ENCODE measurements at places on chromosomes 1 and 21.

- no peak for DNase-seq
These were observed 20.8 kb upstream of the NID1 start for GRCh38 chr1:236085545-236086159.

- no peak for DNase-seq
These were observed 5.8 kb upstream of the TGFB2 start for GRCh38 chr1:218339267-218339831.

GRCh38 chr1:198966519-198966918, 327.7 kb downstream of the PTPRC start:
- no peak for DNase-seq

DNA sequence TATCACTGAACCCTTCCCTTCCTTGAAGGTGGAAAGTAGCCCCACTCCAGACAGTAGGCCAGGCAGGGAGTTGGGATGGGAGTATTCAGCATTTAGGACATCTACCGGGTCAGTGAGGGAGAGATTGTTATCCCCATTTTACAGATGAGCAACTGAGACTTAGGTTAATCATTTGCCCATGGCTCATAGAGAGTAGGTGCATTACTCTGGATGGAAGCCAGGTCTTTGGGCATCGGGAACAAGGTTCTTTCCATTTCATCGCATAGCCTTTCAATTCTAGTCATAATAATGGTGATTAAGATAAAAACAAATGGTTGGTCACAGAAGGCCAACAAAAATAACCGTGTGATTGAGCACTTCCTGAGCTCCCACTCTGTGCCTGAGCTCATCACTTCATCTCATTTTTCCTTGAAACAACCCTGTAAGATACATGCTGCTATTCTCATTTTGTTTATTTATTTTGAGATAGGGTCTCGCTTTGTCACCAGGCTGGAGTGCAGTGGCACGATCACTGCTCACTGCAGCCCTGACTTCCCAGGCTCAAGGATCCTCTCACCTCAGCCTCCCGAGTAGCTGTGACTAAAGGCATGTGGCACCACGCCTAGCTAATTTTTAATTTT, 64.8 kb downstream of the NAV1 start:
- DNase-seq = no peak

DNA sequence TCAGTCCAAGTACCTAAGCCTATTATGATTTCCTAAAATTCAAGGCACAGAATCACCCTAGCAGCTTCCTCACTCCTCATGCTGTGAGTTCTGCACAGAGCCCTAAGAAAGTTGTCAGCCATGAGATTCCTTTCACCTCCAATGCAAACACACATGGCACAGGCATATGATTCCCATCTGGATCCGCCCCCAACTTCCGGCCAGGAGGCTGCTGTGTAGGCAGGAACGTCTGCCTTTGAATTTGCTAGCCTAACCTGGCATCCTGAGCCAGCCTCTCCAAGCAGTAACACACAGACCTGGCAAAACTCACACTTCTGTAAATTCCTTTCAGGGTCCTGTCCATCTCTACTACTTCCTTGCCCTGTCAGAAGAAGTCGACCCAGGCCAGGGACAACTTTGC, 521.1 kb upstream of the BEND5 start:
- no peak for DNase-seq

- DNase-seq = no peak
These were observed 108.6 kb downstream of the NTMT2 start for GRCh38 chr1:170254371-170254770.

DNA sequence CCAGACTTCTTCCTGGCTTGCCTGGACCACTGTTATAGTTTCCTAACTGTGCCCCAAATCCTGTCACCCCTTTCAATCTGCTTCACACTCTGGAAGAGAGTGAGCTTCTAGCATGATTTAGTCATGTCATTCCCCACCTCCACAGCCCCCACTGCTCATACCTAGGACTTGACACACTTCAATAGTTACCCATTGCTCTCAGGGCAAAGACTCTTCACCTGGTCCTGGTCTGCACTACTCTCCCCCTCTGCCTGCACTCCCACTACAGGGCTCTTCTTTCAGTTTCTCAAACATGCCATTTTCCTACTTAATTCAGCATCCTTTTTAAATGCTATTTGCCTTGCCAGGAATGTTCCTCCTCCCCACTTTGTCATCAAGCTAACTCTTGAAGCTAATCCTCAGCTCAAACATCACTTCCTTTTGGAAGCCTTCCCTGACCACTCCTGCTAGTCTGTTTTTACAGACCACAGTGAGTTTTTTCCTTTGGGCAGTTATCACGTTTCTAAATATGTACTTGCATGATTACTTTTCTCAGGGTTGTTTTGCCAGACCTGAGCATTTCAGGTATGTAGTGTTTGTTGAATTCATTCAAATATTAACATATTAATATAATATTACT, 24.7 kb downstream of the CYP2J2 start:
- no peak for DNase-seq

DNA sequence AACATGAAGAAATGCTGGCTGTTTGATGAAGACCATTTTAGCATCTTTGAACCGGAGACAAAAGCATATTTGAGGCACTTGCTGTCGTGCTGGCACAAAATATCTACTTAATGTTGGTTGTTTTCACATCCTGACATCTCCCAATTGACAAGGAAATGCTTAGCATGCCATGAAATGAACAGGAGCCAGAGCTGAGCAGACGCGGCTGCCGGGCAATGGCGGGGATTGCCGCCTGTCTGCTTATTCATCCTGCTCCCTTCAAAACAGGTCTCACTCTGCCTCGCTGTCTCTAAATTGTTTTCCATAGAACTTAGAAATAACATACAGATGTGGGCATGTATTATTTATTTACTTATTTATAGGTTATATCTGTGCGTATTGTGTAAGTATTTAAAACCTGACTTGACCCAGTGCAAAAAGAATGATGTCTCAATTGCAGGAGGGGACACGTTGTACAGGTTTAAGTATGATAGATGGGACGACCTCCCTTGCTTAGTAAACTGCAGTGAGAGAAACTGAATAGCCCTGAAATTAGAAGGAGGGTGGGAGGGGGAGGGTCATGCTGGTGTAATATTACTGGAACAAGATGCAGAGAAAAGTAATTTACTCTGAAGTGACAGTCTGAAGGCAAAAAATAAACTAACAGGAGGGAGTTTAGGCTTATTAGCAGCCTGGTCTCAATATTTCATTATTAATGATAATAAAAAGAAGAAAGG, 590.4 kb upstream of the PLXNA2 start:
- no peak for DNase-seq

DNA sequence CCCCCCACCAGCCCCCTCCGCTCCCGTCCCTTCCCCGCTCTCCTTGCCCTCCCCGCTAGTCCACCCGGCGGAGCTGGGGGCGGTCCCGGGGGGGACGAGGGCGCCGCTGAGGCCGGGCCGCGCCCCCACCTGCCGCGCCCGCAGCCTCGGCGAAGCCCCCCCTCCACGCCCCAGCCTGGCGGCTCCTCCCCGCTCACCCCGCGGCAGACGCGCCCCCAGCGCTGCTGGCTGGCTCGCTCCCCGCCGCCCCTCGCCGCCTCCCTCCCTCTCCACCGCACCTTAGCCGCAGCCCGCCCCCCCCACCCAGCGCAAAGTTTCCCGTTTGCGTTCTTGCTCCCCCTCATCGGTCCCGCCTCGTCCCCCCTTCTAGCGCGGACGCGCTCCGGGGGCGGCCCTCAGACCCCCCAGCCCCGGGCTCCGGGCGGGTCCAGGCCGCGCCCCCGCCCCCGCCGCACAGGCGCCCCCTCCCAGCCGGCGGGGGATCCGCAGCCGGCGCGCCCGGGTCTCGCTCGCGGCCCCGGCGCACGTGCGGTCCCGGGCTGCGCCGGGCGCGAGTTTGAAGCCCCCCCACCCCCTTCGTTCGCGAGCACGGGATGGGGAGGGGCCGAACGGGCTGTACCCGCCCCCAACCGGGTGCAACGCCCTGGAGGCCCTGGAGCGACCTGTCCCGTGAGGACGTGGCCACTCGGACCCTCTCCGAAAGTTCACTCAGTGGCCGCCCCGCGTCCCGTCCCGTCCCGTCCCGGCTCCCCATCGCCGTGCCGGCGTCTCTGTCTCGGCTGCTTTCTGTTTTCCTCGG, 623 bp downstream of the PTPRF start:
- peak; percentile 80 for DNase-seq

DNA sequence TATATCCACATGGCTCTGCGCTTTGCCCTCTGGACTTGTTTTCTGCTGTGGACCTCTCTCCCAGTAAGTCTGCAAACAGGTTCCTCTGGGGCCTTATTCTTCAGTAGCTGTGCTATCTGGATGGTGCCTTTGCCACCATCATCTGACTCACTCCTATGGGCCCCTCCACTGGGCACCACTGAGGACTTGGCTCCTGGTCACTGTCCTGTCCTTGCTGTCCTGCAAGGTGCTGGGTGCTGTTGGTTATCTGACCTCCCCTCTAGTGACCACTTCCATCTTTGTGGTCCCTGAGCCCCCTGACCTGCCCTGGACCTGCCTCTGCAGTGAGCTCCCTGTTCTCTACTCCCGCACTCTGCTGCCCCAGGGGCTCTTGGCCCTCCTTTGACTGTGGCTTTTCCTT, 6.7 kb downstream of the CNIH3 start:
- DNase-seq = no peak

GRCh38 chr1:118841521-118841920, 146.6 kb downstream of the TBX15 start:
- DNase-seq = no peak

DNA sequence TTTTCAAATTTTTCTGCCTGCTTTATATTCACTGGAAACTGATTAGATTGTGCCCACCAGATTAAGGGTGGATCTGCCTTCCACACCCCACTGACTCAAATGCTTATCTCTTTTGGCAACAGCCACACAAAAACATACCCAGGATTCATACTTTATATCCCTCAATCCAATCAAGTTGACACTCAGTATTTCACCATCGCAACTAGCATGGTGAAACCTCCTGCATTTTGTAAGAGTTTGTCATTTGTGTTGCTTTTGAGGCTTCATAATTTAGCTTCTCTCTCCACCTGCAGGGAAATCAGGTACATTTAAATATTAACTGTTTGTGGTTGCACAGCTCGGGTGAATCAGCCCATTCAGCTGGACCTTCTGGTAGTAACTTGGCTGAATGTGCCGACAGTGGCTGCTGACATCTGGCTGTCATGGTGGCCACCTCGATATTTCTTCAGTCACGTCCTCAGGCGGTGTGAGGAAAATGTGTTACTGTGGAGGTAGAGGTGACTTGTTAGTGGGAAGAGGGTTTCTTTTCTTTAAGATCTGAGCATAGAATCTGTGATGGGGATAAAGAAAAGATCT, 224.0 kb downstream of the PTBP2 start:
- no peak for DNase-seq

- DNase-seq = no peak
These were observed 13.0 kb upstream of the COL18A1 start for GRCh38 chr21:45391743-45392572.

- peak; percentile 49 for DNase-seq
These were observed 36.2 kb upstream of the ZNF362 start for GRCh38 chr1:33219886-33220661.

GRCh38 chr1:168360151-168361021, 79.7 kb downstream of the TBX19 start:
- DNase-seq = no peak

DNA sequence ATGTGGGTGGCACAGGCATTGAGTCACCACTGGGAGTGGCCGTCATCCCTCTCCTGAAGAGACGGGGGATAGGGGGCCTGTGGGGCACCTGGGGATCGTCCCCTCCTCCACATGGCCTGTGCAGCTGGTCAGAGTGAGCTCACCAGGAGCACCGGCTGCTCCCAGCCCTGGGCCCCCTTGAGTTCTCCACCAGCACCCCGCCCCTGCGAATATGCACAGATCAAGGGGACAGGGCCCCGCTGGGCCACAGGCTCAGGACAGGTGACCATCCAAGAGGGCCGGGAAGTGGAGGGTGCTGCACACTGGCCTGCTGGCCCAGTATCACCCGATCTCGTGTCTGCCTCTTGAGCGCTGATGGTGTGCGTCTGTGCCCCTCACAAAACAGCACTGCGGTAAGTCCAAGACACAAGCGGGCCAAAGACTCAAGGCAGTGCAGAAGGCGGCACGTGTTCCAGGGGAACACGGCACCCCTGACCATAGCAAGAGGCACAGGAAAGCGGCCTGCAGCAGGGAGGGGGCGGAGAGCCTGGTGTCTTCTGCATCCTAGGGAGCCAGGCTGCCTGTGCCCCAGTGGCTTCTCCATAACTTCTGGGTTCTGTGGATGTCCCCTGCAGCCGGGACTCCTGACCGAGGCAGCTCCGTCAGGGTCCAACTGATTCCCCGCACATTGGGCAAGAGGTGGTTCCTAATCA, 18.1 kb upstream of the TSPEAR start:
- no peak for DNase-seq

DNA sequence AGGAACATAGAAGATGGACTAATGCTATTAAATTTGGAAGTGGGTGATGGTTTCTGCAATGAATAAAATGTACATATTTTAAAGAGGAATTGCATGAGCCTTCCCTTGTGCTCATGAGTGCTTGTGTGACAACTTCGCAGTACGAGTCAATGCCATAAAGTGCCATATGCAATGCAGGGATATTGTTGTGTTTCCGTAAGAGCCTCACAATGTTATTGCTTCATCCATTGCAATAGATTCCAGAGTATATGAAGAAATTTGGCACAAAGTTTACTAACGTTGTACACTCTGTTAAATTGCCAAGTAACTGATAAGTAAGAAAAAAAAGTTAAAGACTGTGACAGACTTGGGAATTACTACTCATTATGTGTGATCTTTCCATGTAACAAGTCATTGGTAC, 22.3 kb downstream of the BTG3 start:
- no peak for DNase-seq

GRCh38 chr1:117098287-117098890, 23.2 kb downstream of the TRIM45 start:
- DNase-seq = no peak
